ENCODE measurements at places on chromosomes 6 and 20.

DNA sequence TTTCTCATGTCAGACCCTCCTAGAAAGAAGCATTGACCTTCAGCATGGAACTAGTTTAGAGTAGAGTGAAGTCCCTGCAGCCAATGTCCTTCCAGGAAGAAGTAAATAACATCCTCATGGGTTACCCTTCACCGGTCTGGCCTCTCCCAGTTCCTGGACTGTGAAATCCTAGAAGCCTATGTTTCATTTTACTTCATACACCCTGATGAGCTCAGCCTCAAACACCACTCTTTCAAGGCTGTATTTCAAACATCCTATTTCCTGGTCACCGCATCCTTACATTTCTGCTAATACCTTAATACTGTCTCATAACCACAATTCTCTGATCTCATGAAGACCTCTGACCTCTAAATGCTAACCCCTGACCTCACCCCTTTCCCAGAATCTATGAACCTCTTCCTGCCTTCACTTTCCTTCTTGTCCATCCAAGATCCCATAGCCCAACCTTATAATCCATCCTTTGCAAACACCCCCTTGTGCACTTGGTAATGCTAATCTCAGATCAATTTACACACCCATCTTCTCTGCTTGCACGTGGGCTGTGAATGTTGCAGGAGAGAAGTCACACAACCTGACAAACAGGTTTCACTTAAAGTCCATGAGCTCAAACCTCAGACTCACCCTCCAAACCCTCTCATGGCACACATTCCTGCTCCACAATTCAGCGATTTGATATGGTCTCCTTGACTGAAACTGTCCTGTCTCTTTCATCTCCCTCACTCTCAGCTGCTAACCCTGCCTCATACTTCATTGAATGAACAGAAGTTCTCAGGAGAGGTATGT, 30.2 kb downstream of the SLC2A10 start:
- DNase-seq = no peak

GRCh38 chr6:138157986-138158638, 3.6 kb upstream of the ARFGEF3 start:
- DNase-seq = no peak

DNA sequence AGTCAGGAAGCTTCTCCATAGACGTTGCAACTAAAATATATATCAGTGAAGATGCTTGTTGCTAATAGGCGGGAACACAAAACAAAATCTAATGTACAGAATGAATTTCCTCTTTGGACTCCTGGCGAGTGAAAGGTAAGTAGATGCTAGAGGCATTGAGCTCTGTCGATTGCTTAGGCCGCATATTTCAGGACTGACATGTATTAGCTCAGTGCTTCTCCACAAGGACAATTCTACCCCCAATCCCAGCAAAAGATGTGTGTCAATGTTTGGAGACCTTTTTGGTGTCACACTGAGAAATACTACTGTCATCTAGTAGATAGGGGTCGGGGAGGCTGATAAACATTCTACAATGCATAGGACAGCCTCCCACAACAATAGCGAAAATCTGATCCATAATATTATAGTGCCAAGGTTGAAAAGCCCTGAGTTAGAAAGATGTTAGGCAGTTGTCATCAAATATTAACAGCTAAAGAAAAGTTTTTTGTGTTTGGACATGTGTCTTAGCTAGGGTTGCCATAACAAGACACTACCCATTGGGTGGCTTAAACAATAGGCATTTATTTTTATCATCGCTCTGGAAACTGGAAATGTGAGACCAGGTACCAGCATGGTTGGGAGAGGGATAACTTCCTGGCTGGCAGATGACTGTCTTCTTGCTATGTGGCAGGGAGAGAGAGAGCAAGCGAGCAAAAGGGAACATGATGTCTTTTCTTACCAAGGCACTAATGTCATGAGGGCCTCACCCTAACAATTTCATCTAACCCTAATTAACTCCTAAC, 48.0 kb upstream of the BCAS1 start:
- no peak for DNase-seq

DNA sequence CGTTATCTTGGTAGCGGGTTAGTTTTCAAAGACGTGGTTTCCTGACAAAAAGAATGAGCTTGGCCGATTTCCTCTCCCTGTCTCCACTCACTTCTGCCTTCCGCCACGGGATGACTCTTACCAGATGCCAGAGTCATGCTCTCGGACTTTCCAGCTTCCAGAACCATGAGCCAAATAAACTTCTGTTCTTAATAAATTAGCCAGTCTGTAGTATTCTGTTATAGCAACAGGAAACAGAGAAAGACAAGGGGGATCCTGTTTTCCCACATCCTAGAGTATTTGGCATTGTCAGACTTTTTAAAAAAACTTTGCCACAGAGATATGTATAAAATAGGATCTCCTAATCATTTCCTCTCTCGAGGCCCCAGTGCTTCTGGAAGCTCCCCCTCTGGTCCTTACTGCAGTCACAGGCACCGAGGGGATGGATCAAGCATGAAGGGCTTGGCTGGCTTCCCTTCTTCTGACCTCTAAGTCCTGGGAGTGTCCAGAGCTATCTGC, 84.9 kb upstream of the NAA20 start:
- DNase-seq = no peak

DNA sequence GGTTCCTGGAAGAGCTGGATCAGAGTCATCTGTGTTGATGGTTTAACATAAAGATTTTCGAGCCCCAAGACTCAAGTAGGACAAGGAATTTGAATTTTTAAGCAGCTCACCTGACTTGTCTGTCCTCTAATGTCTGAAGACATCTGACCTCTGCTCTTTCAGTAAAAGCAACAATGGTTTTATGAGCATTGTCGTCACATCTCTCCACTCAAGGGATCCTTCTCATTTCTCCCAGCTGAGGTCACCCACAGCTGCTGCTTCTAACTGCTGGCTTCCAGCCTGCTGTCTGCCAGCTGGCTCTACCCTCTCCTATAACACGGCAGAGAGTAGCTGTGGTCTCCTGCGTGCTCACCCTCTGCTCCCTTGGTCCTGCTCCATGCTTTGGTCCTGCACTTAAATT, 24.7 kb upstream of the HDAC2 start:
- DNase-seq = no peak

- no peak for DNase-seq
These were observed 9.9 kb upstream of the HIVEP2 start for GRCh38 chr6:142954844-142955243.

- no peak for DNase-seq
These were observed 28.2 kb upstream of the PLAGL1 start for GRCh38 chr6:144036064-144036834.

DNA sequence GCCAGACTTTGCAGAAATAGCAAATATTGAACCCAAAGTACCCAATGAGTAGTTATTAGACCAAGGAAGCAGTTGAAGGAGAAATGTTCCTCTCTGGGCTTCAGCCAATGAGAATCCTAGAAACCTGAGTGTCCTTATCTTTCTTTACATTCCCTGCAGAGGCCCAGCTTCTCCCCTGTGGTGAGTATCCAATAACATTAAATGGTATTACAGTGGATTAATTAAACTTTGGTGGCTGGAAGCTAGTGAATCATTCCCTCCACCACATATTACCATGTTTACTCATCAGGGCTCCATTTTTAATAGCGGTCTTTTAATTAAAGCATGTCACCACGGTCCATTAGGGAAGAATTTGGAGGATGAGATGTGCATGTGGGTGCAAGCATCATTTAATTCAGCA, 74.0 kb downstream of the UNC5CL start:
- no peak for DNase-seq

- no peak for DNase-seq
These were observed 788.9 kb downstream of the TBC1D32 start for GRCh38 chr6:120545353-120545752.

GRCh38 chr6:80029470-80029869, 25.0 kb downstream of the TTK start:
- DNase-seq = no peak

DNA sequence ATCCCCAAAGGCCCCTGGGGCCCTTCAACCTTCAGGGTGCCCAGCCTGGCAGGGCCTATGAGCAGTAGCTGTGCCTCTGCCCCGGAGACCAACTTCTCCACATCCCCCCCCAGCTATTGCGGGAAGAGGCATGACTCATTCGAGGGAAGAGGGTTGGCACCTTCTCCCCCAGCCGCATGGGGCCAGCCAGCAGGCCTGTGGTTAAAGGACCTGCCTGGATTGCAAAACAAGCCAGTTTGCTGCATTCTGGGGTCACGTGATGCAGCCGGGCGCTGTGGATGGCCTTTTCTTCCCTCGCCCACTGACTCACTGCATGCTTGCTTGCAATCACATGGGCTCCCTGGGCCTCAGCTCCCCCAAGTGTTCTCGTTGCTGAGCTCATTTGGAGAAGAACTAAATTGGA, 182.5 kb downstream of the MAFB start:
- no peak for DNase-seq

GRCh38 chr6:33816911-33817310, 13.1 kb upstream of the MLN start:
- no peak for DNase-seq

- no peak for DNase-seq
These were observed 149.0 kb upstream of the SGK1 start for GRCh38 chr6:134466771-134467525.

DNA sequence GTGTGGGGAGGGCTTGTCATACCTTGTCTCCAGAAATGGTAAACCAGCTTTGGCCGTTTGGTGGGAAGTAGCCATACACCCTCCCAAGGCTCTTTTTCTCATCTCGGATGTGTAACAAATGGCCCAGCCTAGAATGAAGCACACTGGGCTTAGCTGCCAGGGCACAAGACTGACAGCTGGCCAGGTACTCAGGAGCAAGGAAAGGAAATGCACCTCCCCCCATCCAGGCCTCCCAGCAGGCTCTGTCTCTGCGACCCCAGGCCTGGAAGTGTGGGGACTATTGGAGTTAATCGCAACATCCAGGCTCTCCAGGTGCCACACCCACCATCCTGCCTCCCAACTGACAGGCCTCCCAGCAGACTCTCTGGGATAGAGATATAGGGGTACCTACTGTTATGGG, 43.0 kb downstream of the MRS2 start:
- DNase-seq = no peak

DNA sequence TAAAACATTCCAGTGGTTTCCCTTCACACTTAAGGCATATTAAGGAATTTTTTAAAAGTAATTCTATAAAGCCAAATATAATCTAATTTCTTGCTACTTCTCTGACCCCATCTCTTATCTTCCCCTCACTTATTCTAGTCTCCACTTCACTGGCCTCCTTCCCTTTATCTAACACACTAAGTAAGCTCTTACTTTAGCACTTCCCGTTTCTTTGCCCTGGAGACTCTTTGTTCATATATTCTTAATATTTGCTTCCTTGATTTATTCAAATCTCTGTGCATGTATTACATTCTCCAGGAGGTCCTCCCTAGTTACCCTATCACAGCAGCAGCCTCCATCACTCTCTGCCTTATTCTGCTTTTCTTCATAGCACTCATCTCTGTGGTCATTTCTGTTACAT, 20.3 kb downstream of the GTPBP2 start:
- DNase-seq = no peak

- no peak for DNase-seq
These were observed 98.3 kb downstream of the SLC22A23 start for GRCh38 chr6:3358413-3359100.

- DNase-seq = no peak
These were observed 10.9 kb upstream of the OSER1 start for GRCh38 chr20:44221368-44221954.

DNA sequence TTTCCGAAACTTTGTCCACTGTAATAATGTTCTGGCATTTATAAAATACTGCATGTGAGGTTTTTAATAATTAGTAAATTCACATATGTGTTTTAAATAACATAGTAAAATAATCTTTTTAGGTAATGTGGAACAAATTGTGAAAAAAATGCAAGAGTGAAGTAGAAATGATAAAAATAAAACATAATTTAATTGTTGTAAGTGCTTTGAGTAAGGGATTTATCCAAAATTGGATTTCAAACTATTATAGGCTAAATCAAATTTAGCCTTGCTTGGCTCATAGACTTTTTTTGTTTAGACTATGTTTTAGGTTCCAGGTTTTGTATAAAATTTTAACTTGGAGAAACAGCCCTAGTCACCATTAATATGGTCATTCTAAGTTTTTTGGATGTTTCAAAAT, 1029.5 kb downstream of the PHF3 start:
- no peak for DNase-seq

GRCh38 chr20:10832141-10832540, 158.3 kb upstream of the JAG1 start:
- DNase-seq = no peak

- no peak for DNase-seq
These were observed 35.8 kb downstream of the RIPOR2 start for GRCh38 chr6:24899997-24900325.

- DNase-seq = no peak
These were observed 9.0 kb upstream of the SLA2 start for GRCh38 chr20:36655004-36655403.

- DNase-seq = no peak
These were observed 114.7 kb downstream of the PLCB1 start for GRCh38 chr20:8246716-8247115.

DNA sequence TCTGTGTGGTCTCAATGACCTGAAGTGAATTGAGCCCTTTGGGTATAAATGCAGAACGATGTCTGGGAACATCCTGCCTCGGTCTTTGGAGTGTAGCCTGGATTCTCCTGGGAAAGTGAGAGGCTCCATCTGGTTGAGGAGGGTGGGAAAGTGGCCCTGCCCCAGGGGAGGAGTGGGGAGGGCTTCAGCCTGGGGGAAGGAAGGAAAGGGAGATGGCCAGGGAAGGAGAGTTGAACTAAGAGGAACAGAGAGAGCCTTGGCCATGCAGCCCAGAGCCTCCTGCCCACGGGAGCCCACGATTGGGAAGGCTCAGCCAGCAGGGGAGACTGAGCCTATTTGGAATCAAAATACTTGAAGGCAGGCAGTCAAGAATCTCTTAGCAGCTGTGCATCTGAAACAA, 2.3 kb upstream of the EPB41L1 start:
- no peak for DNase-seq

DNA sequence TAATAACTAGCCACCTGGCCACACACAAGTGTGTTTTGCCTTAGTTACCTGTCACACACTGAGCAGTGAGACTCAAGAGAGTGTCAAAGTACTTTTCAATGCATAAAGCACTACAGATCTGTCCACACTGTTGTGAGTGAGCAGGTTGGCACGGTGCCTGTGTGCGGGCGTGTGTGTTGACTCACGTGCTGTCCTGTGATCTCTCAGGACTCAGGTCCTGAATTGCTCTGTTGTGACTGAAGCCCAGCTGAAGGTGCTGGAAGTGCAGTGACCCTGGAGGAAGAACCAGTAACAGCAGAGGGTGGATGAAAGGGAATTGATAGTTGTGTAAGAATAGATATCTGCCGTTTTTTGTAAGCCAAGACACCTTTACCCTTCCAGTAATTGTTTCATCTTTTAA, 18.3 kb downstream of the SLC16A10 start:
- DNase-seq = no peak

DNA sequence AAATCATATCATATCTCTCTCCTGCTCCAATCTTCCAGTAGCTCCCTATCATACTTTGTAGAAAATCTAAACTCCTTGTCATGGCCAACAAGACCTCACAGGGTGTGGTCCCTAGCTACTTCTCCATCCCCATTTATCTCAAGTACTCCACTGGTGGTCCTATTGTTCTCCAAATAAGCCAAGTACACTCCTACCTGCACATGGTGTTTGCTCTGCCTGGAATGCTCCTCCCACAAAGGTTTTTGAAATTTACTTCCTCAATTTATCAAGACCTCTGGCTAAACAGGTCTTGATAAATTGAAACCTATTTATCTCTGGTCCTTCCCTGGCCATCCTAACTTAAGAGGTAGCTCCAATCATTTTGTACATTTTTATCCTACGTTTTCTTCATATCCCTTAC, 12.1 kb downstream of the TMX4 start:
- no peak for DNase-seq

- DNase-seq = no peak
These were observed 636 bp downstream of the ELOVL2 start for GRCh38 chr6:11043378-11043960.

GRCh38 chr6:128482642-128483041, 37.8 kb downstream of the PTPRK start:
- DNase-seq = no peak
